ACHN (cell line): ENCODE measurements at places on chromosomes 2 and 18.

- DNase-seq = no peak
These were observed 174.3 kb downstream of the ACKR3 start for GRCh38 chr2:236743921-236744280.

DNA sequence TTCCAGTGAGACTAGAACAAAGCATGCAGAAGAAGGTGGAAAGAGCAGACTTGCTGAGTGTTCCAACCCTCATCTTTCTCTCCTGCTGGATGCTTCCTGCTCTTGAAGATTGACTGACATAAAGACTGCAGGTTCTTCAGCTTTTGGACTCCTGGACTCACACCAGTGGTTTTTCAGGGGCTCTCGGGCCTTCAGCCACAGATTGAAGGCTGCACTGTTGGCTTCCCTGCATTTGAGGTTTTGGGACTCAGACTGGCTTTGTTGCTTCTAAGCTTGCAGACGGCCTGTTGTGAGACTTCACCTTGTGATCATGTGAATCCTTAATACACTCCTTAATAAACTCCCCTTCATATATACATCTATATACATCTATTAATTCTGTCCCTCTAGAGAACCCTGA, 20.4 kb downstream of the VRK2 start:
- DNase-seq = no peak

DNA sequence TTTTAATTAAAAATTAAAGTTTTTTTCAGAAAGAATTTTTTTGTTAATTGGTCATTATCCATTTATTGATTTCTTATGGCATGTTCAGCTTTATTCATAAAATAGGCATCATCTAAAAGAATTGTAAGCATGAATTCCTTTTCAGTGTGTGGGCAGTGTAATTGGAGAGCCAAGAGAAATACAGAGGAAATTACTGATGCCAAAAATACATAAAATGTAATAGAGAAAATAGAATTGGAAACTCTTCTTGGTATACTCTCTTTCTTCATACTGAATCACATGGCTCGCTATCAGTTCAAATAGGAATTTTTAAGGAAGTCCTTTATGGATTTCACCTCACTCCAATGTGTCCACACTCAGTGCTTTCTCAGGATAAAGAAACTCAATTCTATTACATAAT, 663.6 kb upstream of the NRXN1 start:
- DNase-seq = no peak

DNA sequence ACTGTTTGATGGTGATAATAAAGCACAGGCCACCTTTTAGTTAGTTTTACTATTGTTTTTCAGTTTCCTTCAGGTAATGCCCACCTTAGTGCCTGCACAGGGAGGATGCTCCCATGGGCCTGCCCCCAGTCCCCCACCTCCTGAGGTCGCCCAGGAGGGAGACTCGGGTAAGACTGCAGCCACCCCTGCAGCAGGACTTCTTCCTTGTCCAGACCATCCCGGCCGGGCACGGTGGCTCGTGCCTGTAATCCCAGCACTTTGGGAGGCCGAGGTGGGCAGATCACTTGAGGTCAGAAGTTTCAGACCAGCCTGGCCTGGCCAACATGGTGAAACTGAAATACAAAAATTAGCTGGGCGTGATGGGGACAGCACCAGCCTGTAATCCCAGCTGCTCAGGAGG, 68.1 kb upstream of the TANC1 start:
- DNase-seq = no peak
